PC-9 (cell line): ENCODE measurements at places on chromosomes 16 and 17. TPM values are rescaled to one million over a fixed set of nuclear protein-coding genes. Genes with fewer than 3 reads are reported as not detected.
A peak's percentile ranks its signal among the peaks of the same experiment; 100 is the strongest.

GRCh38 chr17:83152745-83153611, 73.6 kb downstream of the METRNL start:
- H3K27me3 ChIP-seq: no peaks in the 10 kb centered on the region
- H3K4me3 ChIP-seq: no peak overlapping the region
- H3K27ac ChIP-seq: no peak overlapping the region
- no peak for DNase-seq
- H3K4me1 ChIP-seq: peaks cover 16% of the 10 kb centered on the region
- H3K36me3 ChIP-seq: no peaks in the 10 kb centered on the region

- H3K27ac ChIP-seq: no peak overlapping the region
- no peaks in the 10 kb centered on the region for H3K4me1 ChIP-seq
- DNase-seq: no peak
- H3K36me3 ChIP-seq: no peaks in the 10 kb centered on the region
- peaks cover 12% of the 10 kb centered on the region; the same call in 1 of the 2 replicates for H3K27me3 ChIP-seq
- no peak overlapping the region for H3K4me3 ChIP-seq
Measured at GRCh38 chr16:49332589-49333258, 40.9 kb upstream of the C16orf78 start.

GRCh38 chr17:45874151-45874550, 20.2 kb upstream of the MAPT start:
- no peak for DNase-seq
- no peaks in the 10 kb centered on the region for H3K4me1 ChIP-seq
- no peak overlapping the region for H3K4me3 ChIP-seq
- H3K27ac ChIP-seq: no peak overlapping the region
- H3K36me3 ChIP-seq: no peaks in the 10 kb centered on the region
- H3K27me3 ChIP-seq: peaks cover 91% of the 10 kb centered on the region

- no peaks in the 10 kb centered on the region for H3K4me1 ChIP-seq
- H3K36me3 ChIP-seq: no peaks in the 10 kb centered on the region
- H3K27ac ChIP-seq: no peak overlapping the region
- DNase-seq: no peak
Measured at GRCh38 chr16:7378024-7378695, 45.5 kb downstream of the RBFOX1 start.

DNA sequence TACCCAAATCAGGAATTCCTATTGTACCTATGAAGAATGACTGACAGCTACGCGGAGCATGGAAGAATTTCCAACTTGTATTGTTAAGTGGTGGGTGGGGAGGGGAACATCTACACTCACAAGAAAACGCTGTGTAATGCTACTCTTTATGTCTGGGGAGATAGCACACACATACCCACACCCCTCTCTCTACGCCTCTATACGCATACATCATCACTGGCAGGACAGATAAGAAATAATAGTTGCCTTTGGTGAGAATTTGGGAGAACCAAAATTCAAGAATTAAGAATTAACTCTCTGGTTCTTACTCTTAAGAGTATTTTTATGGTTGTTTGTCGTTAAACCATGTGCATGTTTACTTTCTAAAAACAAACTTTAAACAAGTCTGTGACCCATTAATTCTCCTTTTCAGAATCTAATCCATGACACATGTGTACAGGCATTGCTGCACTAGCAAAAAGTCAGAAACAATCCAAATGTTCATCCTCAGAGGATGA, 33.9 kb downstream of the CREBBP start:
- DNase-seq: no peak
- no peak overlapping the region for H3K4me3 ChIP-seq

GRCh38 chr17:1019451-1019850, 22.5 kb downstream of the TIMM22 start:
- DNase-seq: no peak
- no peaks in the 10 kb centered on the region for H3K27me3 ChIP-seq
- H3K4me3 ChIP-seq: no peak overlapping the region
- no peaks in the 10 kb centered on the region for H3K36me3 ChIP-seq

DNA sequence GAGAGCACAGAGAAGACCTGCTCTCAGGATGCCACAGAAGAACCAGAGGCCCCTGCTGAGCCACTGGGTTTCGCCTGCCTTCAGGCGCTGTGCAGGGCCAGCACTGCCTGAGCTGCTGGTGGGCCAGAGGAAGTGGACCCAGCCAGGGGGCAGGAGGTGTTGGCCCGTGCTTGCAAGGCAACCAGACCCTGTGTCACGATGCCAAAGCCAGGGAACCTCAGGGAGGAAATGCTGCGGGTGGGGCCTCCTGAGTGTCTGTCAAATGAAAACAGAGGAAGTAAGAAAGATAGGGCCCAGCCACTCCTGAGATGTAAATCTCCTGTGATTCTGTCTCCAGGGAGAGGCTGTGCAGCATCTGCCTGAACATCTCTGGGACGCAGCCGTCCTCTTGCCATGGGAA, 58.1 kb upstream of the ADORA2B start:
- peaks cover 39% of the 10 kb centered on the region for H3K4me1 ChIP-seq
- no peaks in the 10 kb centered on the region for H3K36me3 ChIP-seq
- H3K27me3 ChIP-seq: no peaks in the 10 kb centered on the region
- H3K4me3 ChIP-seq: no peak overlapping the region

DNA sequence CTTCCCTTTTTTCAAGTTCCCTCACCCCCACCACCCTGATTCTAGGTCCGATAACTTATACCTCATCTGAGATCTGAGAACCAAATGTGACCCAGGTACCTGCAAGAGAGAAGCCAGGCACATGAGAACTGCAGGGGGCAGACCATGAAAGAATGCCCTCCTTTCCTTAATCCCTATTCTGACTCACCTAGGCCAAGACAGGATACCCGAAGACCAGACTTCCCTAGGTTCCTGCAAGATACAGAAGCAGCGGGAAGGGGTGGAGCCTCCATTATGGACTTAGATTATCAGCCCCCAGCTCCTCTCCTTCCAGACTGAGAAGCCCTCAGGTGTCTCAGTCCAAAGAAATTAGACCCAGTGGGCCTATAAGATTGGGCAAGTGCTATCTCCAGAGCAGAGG, 2.1 kb downstream of the KCNAB3 start:
- H3K27me3 ChIP-seq: no peaks in the 10 kb centered on the region
- no peak for DNase-seq
- H3K27ac ChIP-seq: no peak overlapping the region
- H3K4me1 ChIP-seq: no peaks in the 10 kb centered on the region; the same call in 1 of the 2 replicates

- H3K36me3 ChIP-seq: no peaks in the 10 kb centered on the region
- H3K27ac ChIP-seq: peak overlapping the region; percentile 23; the same call in 1 of the 2 replicates
- DNase-seq: no peak
- peak overlapping the region; percentile 86 for H3K4me3 ChIP-seq
- no peaks in the 10 kb centered on the region for H3K27me3 ChIP-seq
Measured at GRCh38 chr16:2904922-2905240, 6.8 kb upstream of the FLYWCH1 start.

DNA sequence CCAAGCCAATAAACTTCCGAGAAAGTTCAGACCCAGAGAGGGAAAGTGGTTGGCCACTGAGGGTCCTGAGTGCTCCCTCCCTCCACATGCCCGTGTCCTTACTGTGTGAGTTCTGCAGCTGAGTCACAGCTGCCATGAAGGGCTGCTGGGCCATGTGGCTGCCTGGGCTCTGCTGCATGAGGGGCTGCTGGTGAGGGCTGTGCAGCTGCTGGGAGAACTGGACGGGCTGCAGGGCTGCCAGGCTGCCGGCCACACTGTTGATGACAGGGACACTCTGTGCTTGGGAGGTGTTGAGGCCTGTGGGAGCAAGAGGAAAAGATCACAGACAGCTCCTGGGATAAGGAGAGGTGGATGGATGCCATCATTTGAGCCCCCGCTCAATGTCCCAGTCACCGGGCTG, 44.0 kb downstream of the HNF1B start:
- H3K27ac ChIP-seq: no peak overlapping the region
- H3K4me3 ChIP-seq: no peak overlapping the region
- H3K27me3 ChIP-seq: no peaks in the 10 kb centered on the region
- H3K36me3 ChIP-seq: no peaks in the 10 kb centered on the region
- DNase-seq: no peak

- peak; percentile 57 for DNase-seq
- no peaks in the 10 kb centered on the region for H3K27me3 ChIP-seq
- no peaks in the 10 kb centered on the region for H3K36me3 ChIP-seq
- no peak overlapping the region for H3K27ac ChIP-seq
- H3K4me1 ChIP-seq: no peaks in the 10 kb centered on the region
- H3K4me3 ChIP-seq: no peak overlapping the region
Measured at GRCh38 chr16:35391328-35391727, 1931.9 kb downstream of the TP53TG3F start.

- peak; percentile 31 for DNase-seq
- H3K36me3 ChIP-seq: no peaks in the 10 kb centered on the region
- H3K27me3 ChIP-seq: no peaks in the 10 kb centered on the region
- no peak overlapping the region for H3K27ac ChIP-seq
Measured at GRCh38 chr17:69607162-69607834, 192.8 kb downstream of the MAP2K6 start.

- no peak overlapping the region for H3K4me3 ChIP-seq
- no peaks in the 10 kb centered on the region for H3K4me1 ChIP-seq
- no peak overlapping the region for H3K27ac ChIP-seq
- H3K27me3 ChIP-seq: 0 out of 2 replicates have a peak, but pooled peaks cover 4% of the 10 kb centered on the region
- no peak for DNase-seq
- no peaks in the 10 kb centered on the region for H3K36me3 ChIP-seq
Measured at GRCh38 chr17:51546114-51546513, 285.8 kb downstream of the UTP18 start.

DNA sequence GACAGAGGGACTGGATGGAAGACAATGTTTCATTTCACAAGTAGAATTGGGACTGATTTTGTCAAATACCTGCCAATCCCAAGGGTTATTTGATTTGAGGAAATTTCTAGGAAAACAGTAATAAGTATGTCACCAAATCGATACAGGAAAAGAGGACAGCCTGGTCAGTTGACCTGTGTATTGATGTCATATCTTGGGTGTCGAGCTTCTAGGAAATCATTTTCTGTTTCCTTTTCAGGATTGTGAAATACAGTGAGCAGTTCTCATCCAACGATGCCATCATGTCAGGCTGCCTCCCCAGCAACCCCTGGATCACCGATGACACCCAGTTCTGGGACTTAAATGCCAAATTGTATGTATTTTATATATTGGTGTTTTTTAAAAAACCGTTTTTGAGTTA, 56.1 kb downstream of the RGS9 start:
- no peaks in the 10 kb centered on the region for H3K36me3 ChIP-seq
- H3K27ac ChIP-seq: peak overlapping the region; percentile 87; the same call in 1 of the 2 replicates
- H3K4me3 ChIP-seq: no peak overlapping the region

- H3K4me1 ChIP-seq: no peaks in the 10 kb centered on the region
- peaks cover 10% of the 10 kb centered on the region; the same call in 1 of the 2 replicates for H3K27me3 ChIP-seq
- DNase-seq: no peak
- H3K36me3 ChIP-seq: no peaks in the 10 kb centered on the region
- H3K27ac ChIP-seq: no peak overlapping the region
Measured at GRCh38 chr16:85104821-85105391, 7.4 kb downstream of the CIBAR2 start.

DNA sequence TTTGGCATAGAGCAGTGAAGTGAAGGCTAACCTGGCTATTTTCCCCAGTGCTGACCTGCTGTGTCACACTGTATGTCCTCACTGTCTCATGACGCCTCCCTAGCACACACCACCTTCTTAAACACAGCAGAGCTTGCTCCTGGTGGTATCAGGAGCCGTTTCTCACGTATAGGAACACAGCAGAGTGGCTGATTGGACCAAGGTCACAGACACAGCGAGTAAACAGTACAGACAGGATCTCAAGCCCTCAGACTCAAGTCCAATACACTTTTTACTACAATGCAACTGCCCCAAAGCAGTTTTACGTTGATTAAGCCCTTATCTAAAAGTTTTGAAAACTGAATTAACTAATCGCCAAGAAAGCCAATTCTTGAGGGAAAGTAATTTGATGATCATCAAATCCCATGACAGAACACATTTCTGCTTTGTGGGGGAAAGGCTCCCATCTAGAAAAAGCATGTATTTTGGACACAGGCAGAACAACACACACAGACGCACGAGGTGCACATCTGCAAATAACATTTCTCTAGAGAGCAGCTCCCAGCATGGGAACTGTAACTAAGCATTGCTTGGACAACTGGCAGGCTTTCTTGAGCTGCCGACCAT, 15.2 kb downstream of the ARHGAP17 start:
- no peaks in the 10 kb centered on the region for H3K36me3 ChIP-seq
- no peak for DNase-seq

GRCh38 chr17:73718362-73718761, 74.1 kb upstream of the SDK2 start:
- H3K4me3 ChIP-seq: no peak overlapping the region
- H3K27ac ChIP-seq: no peak overlapping the region
- DNase-seq: no peak
- H3K27me3 ChIP-seq: peaks cover 95% of the 10 kb centered on the region

DNA sequence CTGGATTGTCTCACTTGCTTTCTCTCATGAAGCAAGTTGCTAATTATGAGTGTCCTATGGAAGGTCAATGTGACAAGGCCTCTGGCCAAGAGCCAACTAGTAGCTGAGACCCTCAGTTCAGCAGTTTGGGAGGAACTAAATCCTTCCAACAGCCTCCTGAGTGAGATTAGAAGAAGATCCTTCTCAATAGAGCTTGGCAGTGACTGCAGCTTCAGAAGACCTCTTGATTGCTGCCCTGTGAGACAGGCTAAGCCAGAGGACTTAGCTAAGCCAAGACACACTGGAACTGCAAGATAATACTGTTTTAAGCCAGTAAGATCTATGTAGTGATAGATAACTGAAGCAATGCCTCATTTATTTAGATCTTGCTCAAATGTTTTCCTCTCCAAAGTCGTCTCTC, 34.3 kb downstream of the PCTP start:
- no peak overlapping the region for H3K27ac ChIP-seq
- no peak overlapping the region for H3K4me3 ChIP-seq
- peaks cover 32% of the 10 kb centered on the region for H3K27me3 ChIP-seq
- no peak for DNase-seq
- no peaks in the 10 kb centered on the region for H3K36me3 ChIP-seq

DNA sequence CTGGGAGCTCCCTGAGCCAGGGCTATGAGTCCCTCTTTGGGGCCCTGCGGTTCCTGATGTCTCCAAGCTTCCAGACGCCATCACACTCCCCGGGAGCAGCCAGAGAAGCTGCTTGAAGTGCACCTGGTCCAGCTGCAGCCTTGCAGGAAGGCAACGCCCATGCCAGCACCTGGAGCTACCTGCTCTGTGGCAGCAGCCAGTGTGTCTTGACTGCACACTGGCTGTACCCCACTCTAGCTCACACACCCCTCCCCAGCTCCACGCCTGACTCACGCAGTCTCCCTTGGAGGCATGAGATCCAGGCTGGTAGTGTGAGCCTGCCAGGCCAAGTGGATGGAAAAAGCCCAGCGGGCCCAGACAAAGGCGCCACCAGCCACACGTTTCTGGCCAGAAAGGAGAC, 63.3 kb downstream of the USP32 start:
- no peaks in the 10 kb centered on the region for H3K27me3 ChIP-seq
- DNase-seq: no peak
- no peaks in the 10 kb centered on the region for H3K4me1 ChIP-seq
- H3K4me3 ChIP-seq: no peak overlapping the region
- no peaks in the 10 kb centered on the region for H3K36me3 ChIP-seq
- no peak overlapping the region for H3K27ac ChIP-seq

GRCh38 chr17:60519795-60520194, 6.2 kb downstream of the APPBP2 start:
- H3K4me1 ChIP-seq: peaks cover 11% of the 10 kb centered on the region
- no peak overlapping the region for H3K4me3 ChIP-seq
- DNase-seq: no peak
- H3K36me3 ChIP-seq: peaks cover 29% of the 10 kb centered on the region; the same call in 1 of the 2 replicates

GRCh38 chr17:7839876-7840261, 5.9 kb downstream of the KDM6B start:
- H3K27me3 ChIP-seq: no peaks in the 10 kb centered on the region
- H3K27ac ChIP-seq: no peak overlapping the region
- DNase-seq: no peak

Gene CDC6
- 37.8 and 44.9 TPM in 2 replicates for total RNA-seq

Gene YBX2
- total RNA-seq: 0.65 and 0.68 TPM in 2 replicates

Gene PAQR4
- total RNA-seq: 33.6 and 40.7 TPM in 2 replicates

Gene INCA1
- 2.9 and 3.7 TPM in 2 replicates for total RNA-seq

Gene C17orf50
- total RNA-seq: not detected in 2 replicates

Gene SPIRE2
- total RNA-seq: 34.5 and 48.6 TPM in 2 replicates

Gene SLC13A2
- total RNA-seq: not detected in 2 replicates

Gene C16orf54
- total RNA-seq: not detected in 2 replicates

Gene C1QL1
- total RNA-seq: 0.93 and 1.3 TPM in 2 replicates

Gene ADCY9
- 9.8 and 10.5 TPM in 2 replicates for total RNA-seq

Gene SLC16A6
- total RNA-seq: 0.70 and 0.83 TPM in 2 replicates
